Suprapubic skin (tissue), 4 donors: ENCODE measurements at places on chromosomes 5 and 9.

GRCh38 chr5:104967806-104968410 is 1405.3 kb upstream of the NUDT12 start:
- DNase-seq, result no peak

GRCh38 chr5:61342071-61342501 is 10.0 kb downstream of the ZSWIM6 start:
- no peak for DNase-seq

GRCh38 chr9:20549053-20549452 is 73.2 kb downstream of the MLLT3 start:
- DNase-seq, result no peak

DNA sequence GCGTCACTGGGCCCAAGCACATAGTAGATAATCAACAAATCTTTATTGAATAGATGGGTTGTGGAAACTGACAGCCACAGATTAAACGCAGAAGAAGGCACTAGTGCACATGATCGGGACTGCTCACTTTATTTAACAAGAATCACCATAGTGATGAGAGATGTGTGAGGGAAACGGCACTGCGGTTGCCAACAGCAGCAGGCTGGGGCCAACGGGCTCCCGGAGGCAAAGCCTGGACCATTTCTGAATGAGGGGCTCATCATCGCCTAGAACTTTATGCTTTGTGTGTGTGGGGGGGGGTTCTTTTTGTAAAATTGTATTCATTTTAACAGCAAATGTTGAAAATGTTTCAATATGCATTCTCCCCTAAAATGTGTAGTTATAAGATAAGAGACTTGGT is 61.9 kb upstream of the RUFY1 start:
- no peak for DNase-seq

DNA sequence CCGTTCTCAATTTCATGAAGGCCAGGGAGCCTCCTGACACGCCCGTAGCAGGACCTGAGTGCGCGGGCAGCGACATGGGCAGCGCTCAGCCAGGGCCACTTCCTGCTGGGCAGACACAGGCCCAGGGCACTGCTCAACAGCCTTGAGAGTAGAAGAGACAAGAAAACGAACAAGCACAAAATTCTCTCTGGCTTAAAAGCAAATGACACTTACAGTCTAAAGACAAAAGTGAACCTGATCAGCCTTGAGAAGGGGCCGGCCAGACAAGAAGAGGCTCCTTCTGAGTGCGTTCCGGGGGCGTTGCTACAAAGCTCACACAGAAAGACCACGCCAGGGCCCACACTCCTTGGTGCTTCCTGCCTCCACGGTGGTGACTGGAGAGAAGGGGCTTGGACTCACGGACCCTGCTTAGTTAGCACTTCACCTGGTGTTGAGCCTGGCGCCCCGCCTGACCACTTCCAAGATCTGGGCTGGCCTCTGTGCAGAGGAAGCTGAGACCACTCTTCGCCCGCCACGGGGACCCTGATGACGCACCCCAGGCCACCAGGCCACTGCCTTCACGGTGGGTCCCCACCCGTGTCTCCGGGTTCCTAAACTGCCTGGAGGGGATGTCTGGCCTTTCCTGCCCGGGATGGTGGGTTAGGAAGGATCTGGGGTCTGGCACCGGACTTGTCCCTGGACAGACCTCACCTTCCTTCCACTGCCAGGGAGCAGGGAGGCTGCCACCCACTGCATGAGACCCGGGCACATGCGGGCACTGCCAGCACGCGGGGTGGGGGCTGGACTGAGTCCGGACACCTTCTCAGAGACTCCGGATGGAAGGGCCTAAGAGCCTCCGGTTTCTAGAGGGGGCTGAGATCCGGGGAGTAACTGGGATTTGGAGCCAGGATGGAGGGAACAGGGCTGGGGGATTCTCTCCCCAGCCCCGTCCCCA is 1.3 kb downstream of the SLC12A7 start:
- DNase-seq, result no peak

GRCh38 chr5:58085800-58086199 is 374.1 kb downstream of the PLK2 start:
- DNase-seq, result no peak

- no peak for DNase-seq
Observed at GRCh38 chr9:27308691-27309390, 11.9 kb upstream of the EQTN start.

- no peak for DNase-seq
Observed at GRCh38 chr5:110304176-110304575, 422.3 kb downstream of the TMEM232 start.
